ENCODE measurements at places on chromosomes 6 and 20. TPM values are rescaled to one million over a fixed set of nuclear protein-coding genes. Genes with fewer than 3 reads are reported as not detected.

The MYCT1 gene
- 13.0 TPM for total RNA-seq

The APMAP gene
- total RNA-seq = 97.1 TPM

The IRF4 gene
- total RNA-seq = 1.0 TPM

The PPP1R10 gene
- total RNA-seq = 56.9 TPM

The ENPP3 gene
- 2.1 TPM for total RNA-seq

The TRIM40 gene
- total RNA-seq = 0.17 TPM

The OOEP gene
- total RNA-seq = 0.11 TPM

The HUS1B gene
- total RNA-seq = 0.39 TPM

The RRAGD gene
- 44.6 TPM for total RNA-seq

The BEND3 gene
- 2.3 TPM for total RNA-seq

The DTNBP1 gene
- total RNA-seq = 22.6 TPM

The RCAN2 gene
- 16.4 TPM for total RNA-seq

The DZANK1 gene
- total RNA-seq = 3.2 TPM

The CCR6 gene
- total RNA-seq = 0.17 TPM

The SH3BGRL2 gene
- total RNA-seq = 55.9 TPM

The HLA-DQA2 gene
- 0.17 TPM for total RNA-seq

The MRPS10 gene
- total RNA-seq = 28.8 TPM

The APOBEC2 gene
- total RNA-seq = 0.17 TPM

The KCNK17 gene
- 0.66 TPM for total RNA-seq

The EPHA7 gene
- total RNA-seq = 69.3 TPM

The SGK2 gene
- total RNA-seq = 20.7 TPM

The CST9 gene
- not detected for total RNA-seq

The SEL1L2 gene
- total RNA-seq = not detected

The AVP gene
- total RNA-seq = not detected

The RHAG gene
- total RNA-seq = 2.4 TPM

The LHFPL5 gene
- 0.44 TPM for total RNA-seq

The RAET1G gene
- total RNA-seq = not detected
